ENCODE measurements at places on chromosomes 3 and 15.
A peak's percentile ranks its signal among the peaks of the same experiment; 100 is the strongest.

DNA sequence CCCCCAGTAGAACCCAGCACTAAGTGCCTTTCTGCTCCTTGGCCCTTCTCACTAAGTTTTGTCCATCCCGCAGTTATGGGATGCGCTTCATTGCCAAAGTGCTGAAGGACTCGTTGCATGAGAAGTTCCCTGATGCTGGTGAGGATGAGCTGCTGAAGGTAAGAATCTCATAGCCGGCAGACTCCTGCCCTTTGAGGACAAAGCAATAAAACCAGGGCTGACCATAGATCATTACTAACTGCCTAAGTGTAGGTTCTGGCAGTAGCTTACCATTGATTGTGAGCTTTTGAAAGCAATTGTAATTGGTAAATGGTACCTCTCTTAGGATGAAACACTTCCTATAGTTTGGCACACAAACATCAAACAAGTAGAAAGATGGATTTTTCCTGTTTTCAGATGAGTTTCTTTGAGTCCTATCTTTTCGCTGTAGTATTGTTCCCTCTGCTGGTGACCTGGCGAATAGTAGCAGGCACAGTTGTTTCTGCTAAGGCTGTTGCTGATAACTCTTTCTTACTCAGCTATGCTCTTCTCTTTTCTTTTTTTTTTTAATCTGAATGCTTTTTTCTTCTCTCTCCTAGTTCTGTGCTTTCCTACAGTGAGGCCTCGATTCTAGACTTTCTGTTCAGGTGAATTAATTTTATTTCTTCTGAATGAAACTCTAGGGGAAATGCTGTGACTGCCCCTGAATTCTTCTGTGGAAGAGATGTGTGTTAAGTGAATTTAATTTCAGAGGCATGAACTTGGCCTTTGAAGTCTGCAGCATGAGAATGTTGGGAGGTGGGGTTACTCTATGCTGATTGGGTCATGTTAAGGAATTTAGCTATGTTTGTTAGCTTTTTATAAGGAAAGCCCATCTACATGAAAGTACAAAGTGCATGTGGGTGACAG is 47.4 kb upstream of the CRTC3 start:
- DNase-seq: no peak

GRCh38 chr3:105700575-105700974 is 168.2 kb downstream of the CBLB start:
- DNase-seq: no peak

DNA sequence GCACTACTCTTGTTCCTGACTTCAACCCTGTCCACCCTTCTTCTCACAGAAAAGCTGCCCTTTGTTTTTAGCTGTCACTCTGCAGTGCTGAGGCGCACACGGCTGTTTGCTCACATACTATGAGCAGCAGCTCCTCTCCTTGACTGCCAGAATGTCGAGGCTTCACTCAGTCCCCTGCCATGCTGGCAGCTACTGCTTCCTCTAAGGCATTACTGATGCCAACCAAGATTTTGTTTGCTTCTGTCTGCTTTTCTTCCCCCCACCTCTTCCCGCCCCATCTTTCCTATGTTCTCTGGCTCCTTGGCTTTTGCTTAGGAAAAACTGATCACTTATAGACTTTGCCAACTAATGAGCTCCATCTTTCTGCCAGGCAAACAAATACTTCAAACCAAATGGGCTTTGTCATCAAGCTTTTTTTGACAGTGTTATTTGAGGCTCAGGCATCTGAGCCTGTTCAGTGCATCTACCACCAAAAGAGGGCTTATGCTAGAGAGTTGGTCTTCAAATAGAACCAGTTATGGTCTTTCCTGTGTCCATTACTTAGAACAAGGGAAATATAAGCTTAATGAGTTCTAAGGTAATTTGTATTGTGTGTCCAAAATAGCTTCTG is 81.0 kb downstream of the FBXL2 start:
- DNase-seq: no peak

DNA sequence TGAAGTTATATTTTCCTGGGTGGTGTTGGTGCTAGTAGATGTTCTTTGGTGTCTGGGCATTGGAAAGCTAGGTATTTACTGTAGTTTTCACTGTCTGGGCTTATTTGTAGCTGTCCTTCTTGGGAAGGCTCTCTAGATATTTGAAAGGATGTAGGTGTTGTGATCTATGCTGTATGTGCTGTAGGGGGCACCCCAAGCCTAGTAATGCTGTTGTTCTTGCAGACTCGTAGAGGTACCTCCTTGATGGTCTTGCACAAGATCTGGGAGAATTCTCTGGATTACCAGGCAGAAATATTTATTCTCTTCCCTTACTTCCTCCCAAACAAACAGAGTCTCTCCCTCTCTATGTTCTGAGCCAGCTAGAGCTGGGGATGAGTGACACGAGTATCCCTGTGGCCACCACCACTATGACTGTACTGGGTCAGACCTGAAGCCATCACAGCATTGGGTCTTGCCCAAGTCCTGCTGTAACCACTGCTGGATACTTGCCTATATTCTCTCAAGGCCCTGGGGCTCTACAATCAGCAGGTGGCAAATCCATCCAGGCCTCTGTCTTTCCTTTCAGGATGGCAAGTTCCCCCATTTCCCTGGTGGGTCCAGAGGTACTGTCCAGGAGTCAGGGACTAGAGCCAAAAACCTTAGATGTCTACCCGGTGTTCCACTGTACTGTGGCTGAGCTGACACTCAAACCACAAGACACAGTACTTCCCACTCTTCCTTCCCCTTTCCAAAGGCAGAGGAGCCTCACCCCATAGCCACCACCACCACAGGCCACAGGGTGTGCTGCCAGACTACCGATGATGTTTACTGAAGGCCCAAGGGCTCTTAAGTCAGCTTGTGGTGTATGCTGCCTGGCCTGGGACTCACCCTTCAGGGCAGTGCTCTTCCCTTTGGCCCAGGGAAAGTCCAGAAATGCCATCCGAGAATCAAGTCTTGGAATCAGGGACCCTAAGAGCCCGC is 195.2 kb upstream of the DPPA4 start:
- DNase-seq: peak; percentile 10

- no peak for DNase-seq
Observed at GRCh38 chr15:58629625-58630024, 119.9 kb downstream of the ADAM10 start.

DNA sequence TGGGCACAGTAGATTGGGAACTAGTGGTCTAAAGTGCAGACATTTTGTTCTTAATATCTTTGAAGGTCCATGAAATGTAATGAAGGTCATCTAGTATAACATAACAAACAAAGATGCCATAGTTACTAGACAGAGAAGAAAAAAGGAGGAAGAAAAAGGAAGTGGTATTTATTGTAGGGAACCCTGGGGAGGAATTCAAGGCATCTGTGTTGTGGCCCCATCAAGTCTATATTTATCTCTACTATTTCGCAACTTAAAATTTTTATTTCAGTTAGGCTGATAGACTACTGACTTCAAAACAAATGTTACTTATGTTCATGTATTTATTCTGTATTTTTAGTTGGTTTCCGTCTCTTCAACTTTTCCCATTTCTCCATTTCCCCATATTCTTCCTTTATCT is 48.9 kb upstream of the ZDHHC23 start:
- no peak for DNase-seq

GRCh38 chr3:193509103-193509965 is 45.4 kb downstream of the ATP13A4 start:
- DNase-seq: no peak

DNA sequence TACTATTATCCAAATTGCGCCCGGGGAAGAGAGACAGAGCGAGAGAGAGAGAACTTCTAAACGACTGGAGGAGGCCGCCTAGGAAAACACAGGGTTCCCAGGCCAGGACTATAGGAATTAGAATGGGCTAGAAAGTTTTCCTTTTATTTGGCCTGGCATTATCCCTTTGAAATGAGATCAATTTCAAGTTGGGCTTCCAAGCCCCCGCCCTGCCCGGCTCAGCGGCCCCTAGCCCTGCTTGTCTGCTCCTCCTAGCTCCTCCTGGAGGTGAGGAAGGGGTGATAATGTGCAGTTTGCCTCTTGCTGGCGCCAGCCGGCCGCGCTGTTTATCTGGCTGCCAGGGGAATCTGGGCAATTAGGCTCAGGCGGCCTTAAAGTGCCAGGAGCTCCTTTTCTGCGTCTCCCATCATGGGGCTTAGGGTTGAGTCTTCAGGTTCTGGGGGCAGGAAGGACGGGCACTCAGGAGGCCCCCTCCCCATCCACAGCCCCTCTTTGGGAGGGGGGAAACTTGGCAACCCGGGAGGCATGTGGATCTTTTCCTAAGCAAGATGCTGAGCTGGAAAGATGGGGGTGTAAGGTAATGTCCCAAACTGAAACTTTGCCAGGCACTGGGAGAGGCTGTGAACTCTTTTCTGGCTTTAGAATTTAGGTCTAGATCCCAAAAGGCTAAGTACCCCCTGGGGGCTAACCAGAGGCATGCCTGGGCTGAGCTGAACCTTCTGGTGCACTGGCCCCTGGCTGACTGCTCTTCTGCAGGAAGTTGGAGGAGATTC is 5.5 kb downstream of the SMAD6 start:
- no peak for DNase-seq

GRCh38 chr3:121542924-121543323 is 2.9 kb downstream of the POLQ start:
- no peak for DNase-seq

DNA sequence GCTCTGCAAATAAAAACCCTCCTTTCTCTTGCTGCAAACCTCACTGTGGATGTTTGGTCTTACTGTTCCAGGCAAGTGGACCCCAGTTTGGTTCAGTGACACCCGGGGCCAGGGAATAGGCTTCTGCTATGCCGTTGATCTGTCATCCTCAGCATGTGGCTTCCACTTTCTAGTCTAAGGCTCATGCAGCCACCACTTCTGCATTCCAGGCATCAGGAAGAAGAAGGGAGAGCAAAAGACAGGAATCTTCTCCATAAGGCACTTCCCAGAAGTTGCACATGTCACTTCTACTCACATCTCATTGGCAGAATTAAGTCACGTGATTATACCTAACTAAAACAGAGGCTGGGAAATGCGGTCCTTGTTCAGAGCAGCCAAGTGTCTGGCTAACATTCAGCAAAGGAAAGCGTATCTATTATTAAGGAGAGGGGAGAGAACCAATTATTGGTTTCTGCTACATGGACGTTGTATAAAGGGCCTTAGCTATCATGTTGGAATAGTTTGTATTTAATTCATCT is 173.6 kb upstream of the PFN2 start:
- no peak for DNase-seq

GRCh38 chr15:74517096-74517495 is 23.9 kb upstream of the ARID3B start:
- no peak for DNase-seq

DNA sequence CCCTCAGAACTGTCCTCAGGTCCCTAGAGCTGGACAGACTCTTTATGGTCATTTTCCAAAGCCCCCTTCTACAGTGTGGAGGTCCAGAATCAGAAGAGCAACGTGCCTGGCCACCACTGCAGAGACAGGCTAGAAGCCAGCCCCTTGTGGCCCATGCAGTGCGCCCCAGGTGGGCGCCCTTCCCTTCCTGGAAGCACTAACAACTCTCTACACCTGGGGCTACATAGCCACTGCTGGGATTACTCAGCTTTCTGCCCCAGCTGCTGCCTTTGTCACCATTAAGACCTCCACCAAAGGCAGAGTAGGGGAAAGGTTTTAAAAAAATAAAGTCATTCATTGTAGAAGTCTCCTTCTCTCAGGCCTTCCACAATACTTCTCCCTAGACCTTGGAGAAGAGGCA is 2.3 kb downstream of the RASGRP1 start:
- DNase-seq: no peak

- DNase-seq: no peak
Observed at GRCh38 chr3:10398341-10398740, 77.4 kb upstream of the SEC13 start.

DNA sequence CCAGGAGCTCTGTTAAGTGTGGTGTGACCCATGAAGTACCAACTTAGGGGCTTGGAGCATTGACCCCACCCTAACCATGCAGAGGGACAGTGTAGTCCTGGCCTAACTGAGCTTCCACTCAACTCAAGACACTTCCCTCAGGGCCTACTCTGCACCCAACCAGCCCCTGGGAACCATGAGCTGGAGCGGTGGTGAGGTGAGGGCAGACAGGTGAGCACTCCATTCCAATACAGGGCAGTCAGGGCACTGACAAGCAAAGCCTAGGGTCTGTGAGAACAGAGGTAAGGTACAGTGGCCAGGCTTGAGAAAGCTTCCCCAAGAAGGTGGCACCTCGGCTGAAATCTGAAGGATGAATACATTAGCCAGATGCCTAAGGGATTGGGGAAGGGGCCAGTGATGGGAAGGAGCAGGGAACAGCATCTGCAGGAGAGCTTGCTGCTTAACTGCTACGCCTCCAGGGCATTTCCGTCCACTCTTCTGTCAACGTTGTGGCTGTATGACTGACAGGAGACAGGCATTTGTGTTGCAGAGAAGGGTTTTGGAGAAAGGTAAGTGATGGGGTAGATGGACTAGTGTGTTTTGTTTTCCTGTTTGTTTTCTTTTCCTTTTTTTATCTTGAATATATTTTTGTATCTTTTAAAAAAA is 243.5 kb upstream of the TRIM42 start:
- no peak for DNase-seq

DNA sequence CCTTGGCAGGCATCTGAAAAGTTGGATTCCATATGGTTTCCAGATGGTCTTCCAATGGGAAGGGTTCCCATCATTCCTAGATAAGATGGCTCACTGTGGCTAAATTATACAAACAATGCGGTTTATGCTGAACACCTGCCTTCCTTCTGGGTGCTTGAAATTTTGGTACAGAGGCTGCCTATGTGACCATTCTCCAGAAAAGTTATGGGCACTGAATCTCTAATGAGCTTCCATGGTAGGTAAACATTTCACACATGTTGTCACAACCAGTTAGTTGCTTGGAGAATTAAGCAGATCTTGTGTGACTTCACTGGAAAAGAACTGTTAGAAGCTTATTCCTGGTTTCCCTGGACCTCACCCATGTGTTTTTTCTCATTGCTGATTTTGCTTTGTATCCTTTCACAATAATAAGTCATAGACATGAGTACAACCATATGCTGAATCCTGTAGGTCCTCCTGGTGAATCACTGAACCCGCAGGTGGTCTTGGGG is 30.1 kb downstream of the PLOD2 start:
- DNase-seq: no peak

- no peak for DNase-seq
Observed at GRCh38 chr3:35523838-35524237, 115.5 kb upstream of the ARPP21 start.

DNA sequence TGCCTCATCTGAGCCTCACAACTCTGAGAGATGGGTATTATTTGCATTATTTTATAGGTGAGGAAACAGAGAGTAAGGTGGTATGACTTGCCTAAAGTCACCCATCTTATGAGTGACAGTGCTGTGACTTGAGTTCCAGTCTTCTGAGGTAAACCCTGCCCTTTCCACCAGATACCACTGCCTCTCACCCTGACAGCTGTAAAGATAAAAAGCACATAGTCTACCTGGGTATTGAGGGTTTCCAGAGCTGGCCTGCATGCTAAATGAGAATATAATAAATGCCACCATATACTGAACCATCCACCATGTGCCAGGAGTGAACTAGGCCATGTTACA is 25.6 kb downstream of the RASGRP1 start:
- DNase-seq: no peak

GRCh38 chr3:18454766-18455165 is 29.6 kb upstream of the SATB1 start:
- DNase-seq: no peak

DNA sequence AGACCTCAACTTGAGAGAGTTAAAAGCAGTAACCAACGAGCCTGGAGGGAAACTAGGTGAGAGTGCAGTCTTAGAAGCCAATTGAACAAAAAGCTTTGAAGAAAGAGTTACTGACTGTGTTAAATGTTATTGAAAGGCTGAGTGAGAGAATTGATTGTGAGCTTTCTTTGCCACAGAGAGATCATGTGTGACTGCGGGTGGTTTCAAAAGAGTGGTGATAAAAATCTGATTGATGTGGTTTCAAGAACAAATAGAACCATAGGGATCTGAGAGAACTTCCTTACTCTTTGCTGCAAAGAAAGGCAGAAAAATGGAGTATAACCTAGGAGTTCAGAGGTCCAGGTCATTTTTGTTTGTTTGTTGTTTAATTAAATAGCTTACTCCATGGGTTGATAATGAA is 759.9 kb upstream of the ALCAM start:
- DNase-seq: no peak

All from stimulated activated CD8-positive, alpha-beta memory T cell treated with anti-CD3 and anti-CD28 coated beads, Interleukin-4, amount 100 ng/mL, for 4 hours (primary cell).